ENCODE measurements at places on chromosomes 3 and 15.
A peak's percentile ranks its signal among the peaks of the same experiment; 100 is the strongest.

DNA sequence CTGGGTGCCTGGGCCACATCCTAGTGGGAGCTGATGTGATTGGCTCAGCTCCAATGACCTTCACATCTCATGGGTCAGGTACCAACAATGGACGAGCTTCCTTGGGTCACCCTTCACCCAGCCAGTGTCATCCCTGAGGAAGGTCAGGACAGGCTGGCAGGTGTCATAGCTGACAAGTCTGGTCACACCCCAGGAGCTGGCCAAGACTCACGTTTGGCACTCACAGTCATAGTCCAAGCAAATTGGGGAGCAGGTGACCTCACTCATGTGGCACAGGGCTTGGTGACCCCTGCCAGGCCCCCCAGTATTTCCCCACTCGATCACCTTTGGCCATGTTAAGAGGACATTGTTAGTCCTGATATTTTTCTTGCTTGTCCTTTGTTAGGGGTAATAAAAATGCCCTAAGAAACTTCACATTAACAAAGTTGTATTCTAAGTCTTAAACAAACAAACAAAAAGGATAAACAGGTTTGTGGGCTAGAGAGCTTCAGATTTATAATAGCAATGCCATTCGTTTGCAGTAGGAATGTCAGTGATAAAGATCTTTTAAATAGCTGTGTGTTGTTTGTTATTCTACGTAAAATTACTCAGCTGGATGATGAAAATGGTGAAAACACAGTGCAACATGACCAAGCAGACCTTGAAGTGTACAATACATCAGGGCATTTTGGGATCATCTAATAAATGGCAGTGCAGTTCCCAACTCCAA, 79.5 kb upstream of the POMGNT2 start:
- DNase-seq, result no peak

- DNase-seq, result no peak
Measured at GRCh38 chr3:16012086-16012485, 162.4 kb upstream of the GALNT15 start.

- DNase-seq, result no peak
Measured at GRCh38 chr15:45641999-45642932, 7.4 kb downstream of the SQOR start.

GRCh38 chr3:160376681-160377080, 22.3 kb downstream of the IFT80 start:
- DNase-seq, result no peak

DNA sequence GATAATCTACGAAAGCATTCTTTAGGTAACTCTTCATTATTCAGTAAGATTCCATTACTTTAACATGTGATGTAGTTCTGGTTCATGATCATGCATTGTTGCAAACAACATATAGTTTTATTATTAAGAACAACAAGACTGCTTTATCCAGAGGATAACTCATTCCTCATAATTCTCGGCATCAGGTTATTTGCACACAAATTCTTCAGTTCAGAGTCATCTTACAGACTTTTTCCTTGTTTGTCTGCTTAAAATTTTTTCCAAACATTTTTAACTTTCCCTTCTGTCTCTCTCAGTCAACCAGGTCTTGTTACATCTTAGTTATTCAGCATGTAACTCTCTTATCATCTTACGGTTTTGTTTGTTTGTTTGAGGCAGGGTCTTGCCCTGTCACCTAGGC, 60.1 kb downstream of the VGLL3 start:
- DNase-seq, result no peak

DNA sequence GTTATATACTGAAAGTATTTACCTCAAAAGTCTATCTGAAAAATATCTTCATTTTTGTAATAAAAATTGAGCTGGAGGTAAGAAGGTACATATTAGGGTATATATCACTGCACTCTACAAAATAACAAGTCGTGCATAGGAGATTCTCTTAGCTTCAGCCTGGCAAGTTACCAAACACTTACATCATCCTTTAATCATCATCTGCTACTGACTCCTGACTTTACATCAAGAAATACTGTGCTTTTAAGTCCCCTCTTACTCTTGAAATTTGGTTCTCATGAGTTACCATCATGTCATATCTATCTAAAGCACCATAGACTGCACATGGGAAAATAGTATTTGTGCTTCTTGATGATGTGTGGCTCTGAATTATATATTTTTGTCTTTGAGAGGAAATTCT, 50.8 kb downstream of the LYSMD4 start:
- DNase-seq, result no peak

GRCh38 chr3:46844397-46844796, 18.8 kb downstream of the MYL3 start:
- no peak for DNase-seq

- no peak for DNase-seq
Measured at GRCh38 chr15:94252223-94252766, 20.9 kb downstream of the MCTP2 start.

DNA sequence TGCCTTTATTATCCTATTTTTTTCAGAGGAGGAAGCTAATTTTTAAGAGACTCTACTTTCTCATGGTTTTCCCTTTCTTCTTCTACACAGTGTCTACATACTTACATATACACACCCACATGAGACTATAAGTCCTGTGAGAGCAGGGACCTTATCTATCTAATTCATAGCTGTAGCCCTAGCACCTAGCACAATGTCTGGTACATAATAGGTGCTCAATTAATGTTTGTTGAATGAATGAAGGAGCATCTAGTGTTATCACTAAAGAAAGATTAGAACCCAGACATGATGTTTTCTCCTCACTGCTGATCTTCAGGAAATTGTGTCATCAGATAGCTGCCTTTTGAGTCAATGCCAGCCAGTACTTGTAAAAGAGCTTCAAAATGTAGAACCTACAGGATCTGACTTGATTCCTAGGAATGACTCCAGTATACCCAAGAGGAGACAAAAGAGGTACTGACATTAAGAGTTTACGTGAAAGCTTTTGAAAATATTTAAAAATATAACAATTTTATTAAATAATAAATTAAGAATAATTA, 2.5 kb downstream of the SCG5 start:
- DNase-seq, result no peak

DNA sequence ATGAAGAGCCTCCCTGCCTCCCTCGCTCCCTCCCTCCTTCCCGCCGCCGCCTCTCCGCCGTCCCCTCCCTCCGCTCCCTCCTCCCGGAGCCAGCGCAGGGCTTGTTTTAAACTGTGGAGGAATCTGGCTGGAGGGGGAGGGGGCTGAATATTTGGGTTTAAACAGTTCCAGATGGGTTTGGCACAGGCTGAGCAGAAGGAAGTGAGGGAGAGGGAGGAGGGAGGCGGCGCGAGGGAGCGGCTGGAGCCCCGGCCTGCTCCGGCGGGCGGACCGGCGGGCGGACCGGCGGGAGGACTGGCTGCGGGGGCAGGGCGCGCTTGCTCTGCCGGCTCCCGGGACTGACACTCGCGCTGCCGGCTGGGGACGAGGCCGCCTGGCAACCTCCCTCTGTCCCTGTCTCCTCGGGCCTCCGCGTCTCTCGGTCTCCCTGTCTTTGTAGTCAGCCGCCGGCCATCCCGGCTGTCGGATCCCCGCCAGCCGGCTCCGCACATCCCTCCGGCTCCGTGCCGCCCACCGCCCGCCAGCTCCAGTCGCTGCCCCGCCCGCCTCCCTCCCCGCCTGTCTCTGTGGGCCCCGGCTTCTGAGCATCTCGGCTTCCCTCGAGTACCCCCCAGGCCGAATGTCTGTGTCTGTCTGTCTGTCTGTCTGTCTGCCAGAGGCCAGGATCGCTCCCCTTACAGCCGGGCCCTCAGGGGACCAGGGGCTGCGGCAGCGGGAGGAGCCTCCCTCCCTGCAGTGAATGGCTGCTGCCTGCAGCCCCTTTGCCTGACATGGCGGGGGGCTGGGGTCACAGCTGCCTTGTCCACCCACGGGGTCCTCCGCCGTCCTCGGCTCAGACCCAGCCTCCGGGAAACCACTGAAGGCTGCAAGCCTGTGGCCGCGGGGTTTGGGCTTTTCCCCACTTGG, 7.6 kb downstream of the EPHB3 start:
- no peak for DNase-seq

DNA sequence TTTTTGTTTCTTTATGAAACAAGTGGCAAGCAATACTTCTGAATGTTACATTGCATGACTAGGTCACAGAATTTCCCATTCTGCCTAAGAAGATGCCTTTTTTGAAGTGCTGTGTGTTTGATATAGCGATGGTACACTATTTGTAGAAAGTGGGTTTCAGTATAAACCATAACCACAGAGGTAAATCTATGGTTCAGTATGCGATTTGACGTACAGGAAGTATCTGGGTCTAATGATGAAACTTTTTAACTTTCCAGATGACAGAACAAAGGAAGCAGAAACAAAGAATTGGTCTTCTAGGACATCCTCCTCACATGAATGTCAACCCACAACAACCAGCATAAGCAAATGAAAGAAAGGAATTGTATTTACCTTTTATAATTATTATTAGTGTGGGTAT, 133.4 kb upstream of the BHLHE40 start:
- no peak for DNase-seq

DNA sequence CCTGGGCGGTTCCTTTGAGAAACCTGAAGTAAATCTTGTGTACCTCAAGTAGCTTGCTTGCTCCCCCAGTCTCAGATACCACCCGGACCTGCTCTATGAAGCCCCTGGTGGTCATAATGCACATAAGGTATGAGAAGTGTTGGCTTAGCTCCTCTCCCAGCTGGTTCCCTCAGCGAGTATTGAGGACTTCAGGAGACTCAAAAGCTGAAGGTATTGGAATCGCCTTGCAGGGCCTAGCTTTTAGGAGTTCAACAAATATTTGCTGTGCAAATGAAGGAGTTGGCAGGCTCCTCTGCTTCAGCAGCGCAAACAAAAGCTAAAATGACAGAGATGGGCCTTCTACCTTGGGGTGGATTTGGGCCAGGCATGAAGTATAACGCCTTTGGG, 1.7 kb downstream of the CMTM8 start:
- peak; percentile 41 for DNase-seq

DNA sequence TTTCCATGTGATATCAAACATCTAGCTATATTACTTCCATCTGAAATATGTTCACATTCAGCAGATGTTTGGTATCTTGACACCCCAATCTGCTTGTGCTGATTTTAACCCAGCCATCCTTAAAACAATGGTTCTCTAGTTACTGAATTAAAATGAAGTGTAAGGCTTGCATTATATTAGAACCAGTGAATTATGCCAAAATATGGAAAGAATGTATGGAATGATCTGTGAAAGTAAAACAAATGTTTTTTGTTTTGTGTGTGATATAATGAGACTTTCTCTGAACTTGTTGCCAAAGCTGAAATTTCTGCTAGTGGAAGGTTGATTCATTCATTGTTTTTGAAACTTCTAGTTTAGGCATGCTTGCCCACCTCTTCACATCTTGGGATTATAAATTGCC, 317.1 kb downstream of the MEX3B start:
- no peak for DNase-seq

DNA sequence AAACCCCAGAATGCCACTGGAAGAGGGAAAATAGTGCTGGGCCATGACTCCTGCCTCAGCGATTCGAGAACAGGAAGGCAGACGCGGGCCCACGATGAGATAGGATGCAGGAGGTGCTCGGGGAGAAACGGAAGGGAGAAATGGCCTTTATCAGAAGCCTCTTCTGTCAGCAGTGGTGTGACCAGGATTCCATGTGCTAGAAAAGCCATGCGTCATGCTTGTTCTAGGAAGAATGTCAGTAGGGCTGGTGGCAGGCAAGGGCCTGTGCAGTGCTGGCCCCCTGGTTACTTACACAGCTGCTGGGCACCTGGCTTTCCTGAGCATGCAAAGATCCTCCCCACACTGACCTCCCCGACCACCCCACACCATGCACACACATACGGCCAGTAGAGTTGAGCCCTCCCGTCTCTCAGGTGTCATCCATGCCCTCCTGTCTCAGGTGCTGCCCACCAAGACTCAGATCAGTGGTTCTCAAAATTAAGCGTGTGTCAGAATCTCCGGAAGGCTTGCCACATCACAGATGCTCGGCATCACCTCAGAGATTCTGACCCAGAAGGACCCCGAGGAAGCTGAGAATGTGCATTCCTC, 106.7 kb downstream of the ADAMTS17 start:
- DNase-seq, result no peak

DNA sequence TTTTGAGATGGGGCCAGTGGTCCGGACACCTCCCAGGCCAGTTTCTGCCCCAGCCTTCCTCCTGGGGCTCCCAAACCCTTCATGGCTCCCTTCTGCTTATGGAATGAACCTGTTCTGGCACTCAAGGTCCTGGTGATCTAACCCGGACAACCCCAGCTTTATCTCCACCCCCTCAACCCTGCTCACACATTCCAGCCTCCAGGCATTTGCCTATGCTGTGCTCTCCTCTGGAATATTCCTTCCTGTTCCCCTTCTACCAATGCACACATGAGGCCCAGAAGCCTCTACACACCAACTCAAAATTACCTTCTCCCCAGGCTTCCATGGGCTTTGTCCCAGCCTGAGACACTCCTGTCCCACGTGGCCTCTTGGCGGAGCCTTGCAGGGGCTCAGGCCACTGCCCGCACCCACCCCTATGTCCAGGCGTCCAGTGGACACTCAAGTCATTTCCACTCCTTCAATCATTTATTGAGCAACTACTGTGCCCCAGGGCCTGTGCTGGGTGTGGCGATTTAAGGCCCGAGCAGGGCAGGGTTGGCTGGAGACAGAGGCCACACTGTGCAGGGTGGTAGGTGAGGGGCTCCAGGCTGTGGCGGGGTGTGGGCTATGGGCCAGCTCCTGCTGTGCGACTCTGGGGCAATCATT, 18.8 kb downstream of the PLXND1 start:
- DNase-seq, result no peak

DNA sequence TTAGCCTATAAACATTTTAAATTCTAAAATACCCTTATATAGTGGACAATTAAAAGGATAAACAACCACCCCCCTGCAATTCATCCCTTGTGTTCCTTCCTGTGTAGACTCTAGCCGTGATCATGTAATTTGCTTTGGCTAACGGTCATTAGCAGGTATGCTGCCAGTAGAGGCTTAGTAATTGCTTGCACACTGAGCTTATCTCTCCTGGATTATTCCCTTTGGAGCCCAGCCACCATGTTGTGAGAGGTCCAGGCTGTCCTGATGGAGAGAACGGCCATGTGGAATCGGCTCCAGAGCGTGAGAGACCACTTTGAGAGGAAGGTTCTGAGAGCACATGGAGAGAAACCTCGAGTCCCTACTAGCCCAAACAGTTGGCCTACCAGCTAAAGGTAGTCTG, 11.0 kb upstream of the BNC1 start:
- DNase-seq, result no peak

DNA sequence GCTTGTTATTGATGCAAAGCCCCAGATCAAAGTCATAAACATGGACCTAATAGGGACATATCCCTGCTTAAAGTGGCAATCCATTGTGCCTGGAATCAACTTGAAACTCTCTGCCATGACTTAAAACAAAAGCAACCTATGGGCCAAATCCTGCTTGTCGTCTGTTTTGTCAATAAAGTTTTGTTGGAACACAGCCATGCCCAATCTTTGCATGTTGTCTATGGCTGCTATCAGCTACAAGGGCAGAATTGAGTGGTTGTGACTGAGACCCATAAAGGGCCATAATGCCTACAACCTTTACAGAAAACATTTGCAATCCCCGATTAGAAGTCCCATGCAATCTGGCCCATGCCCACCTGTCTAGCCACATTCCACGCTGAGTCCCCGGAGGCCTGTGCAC, 235.4 kb downstream of the PLCL2 start:
- DNase-seq, result no peak

DNA sequence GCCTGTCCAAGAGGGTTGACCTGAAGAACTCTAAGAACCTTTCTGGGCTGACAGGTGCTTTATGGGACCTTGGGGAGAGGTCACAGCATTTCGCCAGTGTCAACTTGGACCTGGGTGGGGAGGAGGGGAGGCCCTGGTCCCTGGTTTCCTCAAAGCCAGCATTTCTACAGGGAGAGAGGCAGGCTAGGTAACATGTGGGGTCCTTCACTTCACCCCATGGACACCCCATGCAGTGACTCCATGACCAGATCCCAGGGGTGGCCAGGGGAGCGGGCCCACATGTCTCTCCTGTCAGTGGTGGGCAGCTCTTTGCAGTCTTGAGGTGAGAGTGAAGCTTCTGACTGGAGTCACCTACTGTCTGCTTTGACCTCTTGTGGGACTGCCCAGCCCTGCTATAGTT, 35.8 kb downstream of the GOLGA6L10 start:
- DNase-seq, result no peak

Data from CD4-positive, alpha-beta T cell treated with Interleukin-15 for 1 hour (primary cell).